ENCODE measurements at places on chromosomes 13 and 19.
A peak's percentile ranks its signal among the peaks of the same experiment; 100 is the strongest.

DNA sequence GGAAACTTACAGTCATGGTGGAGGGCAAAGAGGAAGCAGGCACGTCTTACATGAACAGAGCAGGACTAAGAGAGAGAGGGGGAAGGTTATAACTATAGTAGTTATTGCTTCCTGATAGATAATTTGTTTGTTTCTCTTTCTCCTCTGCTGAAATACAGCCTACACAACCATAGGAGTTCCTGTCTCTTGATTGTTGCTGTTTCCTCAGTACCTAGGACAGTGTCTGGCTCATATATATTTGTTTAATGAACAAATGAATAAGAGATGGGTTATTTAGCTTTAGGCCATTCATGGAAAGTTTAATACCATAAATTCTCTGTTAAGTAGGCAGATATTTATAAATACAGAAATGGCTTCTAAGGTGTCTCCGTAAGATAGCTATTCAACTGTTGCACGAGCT, 95.2 kb downstream of the PCCA start:
- DNase-seq = no peak

- no peak for DNase-seq
Measured at GRCh38 chr13:30133554-30133912, 173.8 kb downstream of the KATNAL1 start.

DNA sequence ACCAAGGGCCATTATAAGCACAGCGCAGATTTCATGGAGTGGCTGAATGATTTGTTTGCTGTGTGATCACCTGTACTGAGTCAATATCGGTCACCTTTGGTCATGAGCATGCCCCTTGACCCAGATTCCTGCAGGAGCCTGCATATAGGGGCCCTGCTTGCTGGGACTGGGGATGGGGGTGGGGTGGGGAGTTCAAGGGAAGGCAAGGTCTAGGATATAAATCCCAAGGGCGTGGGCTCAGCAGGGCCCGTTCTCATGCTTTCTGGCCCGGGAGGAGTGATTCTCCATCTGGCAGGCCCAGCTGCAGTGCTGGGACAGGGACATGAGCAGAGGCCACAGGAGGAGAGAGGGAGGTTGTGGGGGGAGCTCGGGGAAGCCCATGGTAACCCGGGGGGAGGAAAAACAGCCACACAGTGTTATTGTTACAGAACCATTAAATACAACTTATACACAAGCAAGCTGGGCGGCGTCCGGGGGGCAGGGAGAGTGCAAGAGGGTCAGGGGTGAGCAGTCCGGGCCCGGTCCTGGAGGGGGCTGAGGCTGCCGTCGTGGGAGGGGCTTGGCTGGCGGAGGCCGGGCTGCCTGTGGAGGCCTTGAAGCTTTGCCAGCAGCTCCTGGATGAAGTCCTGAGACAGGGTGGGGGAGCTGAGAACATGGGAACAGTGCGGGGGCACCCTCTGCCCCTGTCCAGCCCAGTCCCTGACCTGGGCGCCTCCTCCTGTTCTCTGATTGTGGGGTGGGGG, 5.2 kb downstream of the PPP1R14A start:
- no peak for DNase-seq

DNA sequence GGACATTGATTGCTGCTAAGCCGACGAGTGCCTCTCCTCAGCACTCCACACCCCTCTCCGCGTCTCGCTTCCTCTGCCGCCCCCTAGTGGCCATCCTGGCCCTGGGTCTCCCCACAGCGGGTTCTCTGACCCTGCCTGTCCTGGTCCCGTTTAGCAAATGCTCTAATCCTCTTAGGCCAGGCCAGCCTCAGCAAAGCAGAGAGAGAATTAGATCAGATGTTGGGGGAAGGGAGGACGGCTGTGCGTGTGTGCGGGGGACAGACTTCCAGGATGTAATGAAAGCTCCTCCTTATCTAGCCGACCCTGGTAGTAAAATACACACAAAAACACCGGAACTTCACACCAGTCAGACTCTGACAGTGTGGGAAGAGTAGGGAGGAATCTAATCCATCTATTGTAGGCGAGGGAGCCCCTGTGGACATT, 4.5 kb downstream of the TPRX2 start:
- DNase-seq = peak; percentile 38

DNA sequence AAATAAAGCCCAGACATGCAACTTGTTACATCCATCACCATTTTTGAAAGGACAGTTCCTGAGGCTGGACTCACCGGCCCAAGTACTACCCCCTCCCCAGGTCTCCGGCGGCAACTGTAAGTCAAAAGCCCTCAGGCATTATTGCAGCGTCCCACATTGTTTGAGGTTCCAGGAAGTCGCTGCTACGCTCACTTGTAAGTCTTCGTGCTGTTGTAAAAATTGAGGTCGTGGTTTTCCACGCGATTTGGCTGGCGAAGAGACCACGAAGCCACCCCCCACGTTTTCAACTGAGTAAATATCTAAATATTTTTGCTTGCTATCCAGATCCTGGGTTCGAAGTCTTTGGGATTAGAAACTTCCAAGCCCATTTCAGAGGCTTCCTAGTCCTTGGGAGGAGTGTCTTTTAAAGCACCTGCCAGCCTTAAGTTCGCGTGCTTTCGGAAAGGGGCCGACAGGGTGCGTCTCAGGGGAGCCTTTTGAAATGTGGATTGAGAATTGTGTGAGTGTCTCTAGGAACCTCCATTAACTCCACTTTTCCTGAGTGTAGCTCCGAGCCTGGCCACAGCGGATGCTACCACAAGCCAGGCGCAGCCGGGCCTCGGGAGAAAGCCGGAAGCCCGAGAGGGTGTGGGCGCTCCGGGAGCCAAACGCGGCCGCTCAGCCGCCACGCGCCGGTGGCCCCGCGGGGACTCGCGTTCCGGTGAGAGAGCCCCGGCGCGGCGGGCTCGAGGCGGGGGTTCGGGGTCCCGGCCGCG, 434 bp upstream of the FNDC3A start:
- DNase-seq = no peak

- DNase-seq = no peak
Measured at GRCh38 chr13:50712881-50713280, 130.6 kb downstream of the DLEU7 start.

DNA sequence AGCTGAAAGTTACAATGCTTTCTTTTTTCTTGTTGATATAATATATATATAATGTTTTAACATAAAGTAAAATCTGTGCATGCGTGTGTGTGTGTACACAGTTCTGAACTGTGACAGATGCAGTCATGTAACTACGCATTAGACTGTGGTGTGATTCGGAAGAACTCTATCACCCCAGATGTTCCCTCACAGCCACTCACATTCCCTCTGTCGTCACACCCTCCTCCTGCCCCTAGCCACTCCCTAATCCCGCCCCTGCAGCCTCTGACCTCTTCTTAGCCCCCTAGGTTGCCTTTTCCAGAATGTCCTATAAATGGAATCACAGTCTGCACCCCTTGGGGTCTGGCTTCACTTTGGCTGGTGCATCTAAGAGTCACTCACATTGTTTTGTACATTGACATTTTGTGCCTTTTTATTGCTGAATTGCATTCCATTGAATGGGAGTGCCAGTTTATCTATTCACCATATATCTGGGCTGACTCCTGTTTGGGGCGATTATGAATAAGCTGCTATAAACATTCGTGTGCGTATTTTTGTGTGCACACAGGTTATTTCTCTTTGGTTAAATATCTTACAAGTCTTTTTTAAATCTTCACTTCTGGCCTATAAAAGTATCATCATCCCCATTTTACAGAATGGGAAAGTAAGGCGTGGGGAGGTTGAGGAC, 20.4 kb downstream of the DHRS12 start:
- no peak for DNase-seq

DNA sequence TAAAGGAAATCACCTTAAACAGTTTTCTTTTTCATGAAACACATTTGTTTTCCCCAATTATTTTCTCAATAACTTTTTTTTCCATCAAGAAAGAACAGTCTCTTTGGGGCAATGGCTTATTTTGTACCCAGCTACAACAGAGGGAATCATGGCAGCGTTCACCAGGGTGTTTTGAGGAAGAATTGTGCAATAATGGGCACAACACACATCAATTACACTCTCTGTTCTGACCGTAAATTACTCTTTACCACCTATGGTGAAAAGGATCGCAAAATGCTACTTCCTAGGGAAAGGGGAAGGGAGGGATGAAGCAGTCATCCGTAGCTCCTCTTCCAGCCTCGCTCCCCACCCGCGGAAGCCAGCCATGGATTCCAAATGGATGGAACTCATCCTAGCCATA, 38.6 kb downstream of the TMTC4 start:
- no peak for DNase-seq

DNA sequence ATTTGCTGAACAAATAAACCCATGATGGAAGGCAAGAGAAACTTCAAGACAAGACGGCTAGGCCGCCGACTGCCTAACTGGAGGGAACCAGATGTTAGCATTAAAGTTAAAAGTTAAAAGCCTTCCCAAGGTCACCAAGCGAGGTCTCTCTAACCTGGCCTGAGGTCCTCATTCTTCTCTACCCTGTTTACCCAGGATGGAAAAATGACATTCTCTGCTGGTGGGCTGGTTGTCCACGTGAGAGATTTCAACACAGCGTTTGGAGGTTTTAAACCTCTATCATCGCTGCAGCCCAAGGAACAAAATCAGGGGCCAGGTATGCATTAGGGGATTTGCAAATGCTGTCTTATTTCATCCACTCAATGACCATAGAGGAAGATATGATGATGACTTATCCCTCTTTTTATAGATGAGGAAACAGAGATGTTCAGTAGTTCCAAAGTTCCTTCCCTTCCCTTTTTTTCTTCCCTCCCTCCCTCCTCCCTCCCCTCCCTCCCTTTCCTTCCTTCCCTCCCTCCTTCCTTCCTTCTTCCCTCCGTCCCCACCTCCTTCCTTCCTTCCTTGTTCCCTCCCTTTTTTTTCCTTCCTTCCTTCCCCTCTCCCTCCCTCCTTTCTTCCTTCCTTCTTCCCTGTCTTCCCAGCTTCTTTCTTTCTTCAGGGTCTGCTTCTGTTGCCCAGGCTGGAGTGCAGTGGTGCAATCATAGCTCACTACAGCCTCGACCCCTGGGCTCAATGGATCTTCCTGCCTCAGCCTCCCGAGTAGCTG, 79.7 kb downstream of the INSR start:
- DNase-seq = no peak

GRCh38 chr13:85525411-85525810, 273.8 kb downstream of the SLITRK6 start:
- DNase-seq = no peak

GRCh38 chr19:38233740-38234251, 9.8 kb upstream of the DPF1 start:
- DNase-seq = peak; percentile 74

DNA sequence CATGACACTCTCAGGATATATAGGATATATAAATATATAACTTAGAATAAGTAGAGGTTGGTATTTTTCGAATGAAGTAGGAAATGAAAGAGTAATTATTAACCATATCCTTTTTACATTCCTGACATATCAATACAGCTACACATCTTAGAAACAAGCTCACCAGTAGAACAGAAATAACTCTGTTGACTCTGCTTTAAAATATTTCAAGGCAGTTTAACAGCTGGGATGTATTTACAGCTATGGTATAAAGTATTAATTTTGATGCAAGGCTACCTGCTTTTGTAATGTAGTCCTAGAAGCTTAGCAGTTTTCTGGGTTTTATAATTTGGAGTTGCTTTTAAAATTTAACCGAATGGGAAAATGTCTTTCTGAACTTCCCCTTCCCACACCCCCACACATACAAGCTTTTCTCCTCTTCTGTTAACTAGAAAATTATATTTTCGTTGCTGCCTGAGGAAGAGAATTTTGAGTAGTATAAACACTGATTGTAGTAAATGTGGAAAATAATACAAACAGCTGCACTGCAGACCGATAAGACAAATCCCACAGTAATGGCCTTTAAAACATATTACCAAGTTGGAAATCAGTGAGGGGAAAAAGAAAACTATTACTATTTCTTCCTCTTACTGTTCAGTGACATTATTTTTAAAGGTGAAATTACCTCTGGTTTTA, 147.7 kb downstream of the GGACT start:
- DNase-seq = no peak

GRCh38 chr13:95112883-95113282, 188.4 kb downstream of the ABCC4 start:
- DNase-seq = no peak

DNA sequence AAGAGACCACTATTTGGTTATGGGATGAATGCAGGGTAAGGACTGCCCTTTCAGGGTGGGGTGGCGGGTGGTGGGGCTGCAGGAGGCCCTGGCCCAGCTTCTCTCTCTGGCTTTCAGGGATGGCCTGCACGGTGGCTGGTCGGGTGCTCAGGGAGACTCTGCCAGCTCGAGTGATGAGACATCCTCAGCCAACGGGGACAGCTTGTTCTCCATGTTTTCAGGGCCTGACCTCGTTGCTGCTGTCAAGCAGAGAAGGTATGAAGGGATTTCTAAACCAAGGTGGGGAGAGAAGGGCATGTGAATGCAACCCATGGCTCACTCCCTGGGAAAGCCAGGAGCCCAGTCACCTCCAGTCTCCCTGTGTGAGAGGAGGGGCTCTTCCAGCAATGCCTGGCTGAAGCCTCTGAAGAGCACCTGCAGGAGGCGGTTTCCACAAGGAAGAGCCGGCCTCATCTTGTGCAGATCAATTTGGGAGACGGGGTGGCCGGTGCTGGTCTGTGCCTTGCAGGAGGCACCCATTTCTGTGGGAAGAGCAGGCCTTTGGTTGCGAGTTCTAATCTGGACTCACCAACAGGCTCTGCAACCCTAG, 16.0 kb upstream of the GPI start:
- DNase-seq = no peak

GRCh38 chr19:3958836-3959765, 11.8 kb downstream of the DAPK3 start:
- DNase-seq = no peak

GRCh38 chr13:42735010-42735409, 46.4 kb upstream of the FAM216B start:
- no peak for DNase-seq

GRCh38 chr19:43751466-43752220, 3.1 kb downstream of the SMG9 start:
- DNase-seq = no peak

- no peak for DNase-seq
Measured at GRCh38 chr13:49298903-49299605, 51.3 kb downstream of the CDADC1 start.

GRCh38 chr19:52351512-52351911, 15.5 kb downstream of the ZNF610 start:
- no peak for DNase-seq

- no peak for DNase-seq
Measured at GRCh38 chr13:81577601-81578195, 1236.8 kb upstream of the SPRY2 start.

DNA sequence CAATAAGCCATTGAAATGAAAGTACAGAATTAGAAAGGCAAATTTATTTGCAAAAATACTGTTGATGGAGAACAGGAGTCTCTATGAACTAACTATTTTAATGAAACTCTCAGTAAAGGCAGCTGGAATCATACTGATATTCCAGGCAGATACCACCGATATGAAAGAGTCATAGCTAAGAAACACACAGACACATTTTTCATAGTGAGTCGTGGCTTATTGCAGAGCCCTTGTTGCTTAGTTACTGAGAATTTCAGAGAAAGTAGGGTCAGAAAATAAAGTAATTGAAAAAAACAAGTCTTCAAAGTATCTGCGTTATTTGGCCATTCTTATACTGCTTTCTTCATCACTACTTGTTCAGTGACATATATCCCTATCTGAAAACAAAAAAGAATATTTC, 1890.9 kb downstream of the PCDH9 start:
- DNase-seq = no peak

- DNase-seq = no peak
Measured at GRCh38 chr13:62280590-62280989, 864.9 kb upstream of the PCDH20 start.
